ENCODE measurements at places on chromosomes 1 and 21.

GRCh38 chr1:210246447-210246846 is 13.9 kb downstream of the SERTAD4 start:
- DNase-seq, result no peak

DNA sequence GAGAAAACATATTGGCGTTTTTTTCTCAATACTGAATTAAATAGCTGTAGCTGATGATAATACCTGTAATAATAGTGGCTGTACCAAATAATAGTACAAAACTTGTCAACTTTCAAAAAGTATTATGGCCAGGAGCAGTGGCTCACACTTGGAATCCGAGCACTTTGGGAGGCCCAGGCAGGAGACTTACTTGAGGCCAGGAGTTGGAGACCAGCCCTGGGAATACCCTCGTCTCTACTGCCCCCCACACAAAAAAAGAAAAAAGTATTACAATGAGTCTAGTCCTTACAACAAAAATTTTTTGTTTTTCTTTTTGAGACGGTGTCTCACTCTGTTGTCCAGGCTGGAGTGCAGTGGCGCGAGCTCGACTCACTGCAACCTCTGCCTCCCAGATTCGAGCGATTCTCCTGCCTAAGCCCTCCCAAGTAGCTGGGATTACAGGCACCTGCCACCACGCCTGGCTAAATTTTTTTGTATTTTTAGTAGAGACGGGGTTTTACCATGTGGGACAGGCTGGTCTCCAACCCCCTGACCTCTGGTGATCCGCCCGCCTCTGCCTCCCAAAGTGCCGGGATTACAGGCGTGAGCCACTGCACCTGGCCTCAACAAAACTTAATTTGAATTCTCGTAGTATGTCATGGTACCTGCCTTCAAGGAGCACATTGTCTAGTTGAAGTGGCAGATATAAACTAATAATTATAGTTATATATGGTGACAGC is 1.4 kb downstream of the RBBP4 start:
- no peak for DNase-seq

- no peak for DNase-seq
Observed at GRCh38 chr1:64000021-64000420, 203.4 kb upstream of the UBE2U start.

DNA sequence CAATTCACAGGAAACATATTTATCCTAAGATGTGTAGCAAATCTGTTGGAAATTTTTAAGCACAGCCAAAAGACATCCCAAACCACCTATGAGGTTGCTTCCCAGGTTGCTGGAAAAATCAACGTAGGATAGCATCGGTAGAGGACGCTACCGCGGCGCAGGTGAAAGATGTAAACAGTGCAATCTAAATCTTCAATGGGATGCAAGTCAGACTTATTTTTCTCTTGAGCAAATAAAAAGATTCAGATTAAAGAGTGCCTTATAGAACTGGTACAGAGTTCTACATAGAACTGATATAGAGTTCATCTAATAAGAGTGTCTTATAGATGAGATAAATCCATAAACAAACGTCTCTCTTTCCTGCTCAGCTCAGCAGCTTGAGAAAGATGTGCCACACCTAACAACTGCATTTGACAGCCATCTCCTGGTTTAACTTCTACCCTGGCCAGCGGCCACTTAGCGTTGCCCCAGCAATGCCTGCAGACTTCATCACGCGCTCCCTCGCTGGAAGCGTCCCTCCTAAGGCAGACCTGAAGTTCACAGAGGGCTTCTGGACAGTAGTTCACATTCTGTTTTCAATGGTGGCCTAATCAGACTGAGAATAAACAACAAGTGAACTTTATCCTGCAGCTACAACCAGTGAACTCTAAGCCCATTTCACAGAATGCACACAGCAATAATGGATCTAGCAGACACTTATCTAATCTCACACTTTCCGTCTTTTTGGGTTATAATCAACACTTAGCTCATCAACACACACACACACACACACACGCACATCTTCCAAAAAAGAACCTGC is 164.5 kb downstream of the TOMM20 start:
- no peak for DNase-seq

- no peak for DNase-seq
Observed at GRCh38 chr1:98793136-98793535, 131.6 kb downstream of the SNX7 start.

GRCh38 chr1:232834066-232834465 is 28.9 kb downstream of the MAP10 start:
- no peak for DNase-seq

Measured in cortex of kidney (tissue), 1 donor.